ENCODE measurements at places on chromosomes 5 and 9.

- no peak for DNase-seq
Measured at GRCh38 chr9:136665111-136665703, 2.5 kb downstream of the EGFL7 start.

DNA sequence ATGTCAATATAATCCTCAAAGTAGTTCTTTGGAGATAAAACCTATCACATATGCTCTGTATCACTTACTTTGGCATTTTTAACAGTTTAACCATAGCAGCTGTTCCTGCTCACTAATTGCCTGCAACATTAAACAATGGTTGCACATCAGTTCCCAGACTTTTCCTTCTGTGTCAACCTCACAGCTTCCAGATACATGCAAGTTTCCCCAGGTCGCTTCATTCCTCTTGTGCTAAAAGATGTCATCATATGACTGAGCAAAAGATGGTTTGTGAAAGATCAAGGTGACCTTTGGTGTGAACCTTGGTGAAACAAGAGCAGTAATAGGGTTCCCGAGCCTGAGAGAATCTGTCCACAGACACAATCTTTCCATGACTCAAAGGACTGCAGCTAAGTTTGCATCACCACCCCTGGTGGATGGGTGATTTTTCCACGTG lies 500.4 kb upstream of the PAPPA start:
- DNase-seq, result no peak

GRCh38 chr5:154487541-154487940 lies 9.5 kb upstream of the HAND1 start:
- DNase-seq, result no peak

GRCh38 chr5:79200573-79201183 lies 35.3 kb upstream of the JMY start:
- DNase-seq, result no peak

DNA sequence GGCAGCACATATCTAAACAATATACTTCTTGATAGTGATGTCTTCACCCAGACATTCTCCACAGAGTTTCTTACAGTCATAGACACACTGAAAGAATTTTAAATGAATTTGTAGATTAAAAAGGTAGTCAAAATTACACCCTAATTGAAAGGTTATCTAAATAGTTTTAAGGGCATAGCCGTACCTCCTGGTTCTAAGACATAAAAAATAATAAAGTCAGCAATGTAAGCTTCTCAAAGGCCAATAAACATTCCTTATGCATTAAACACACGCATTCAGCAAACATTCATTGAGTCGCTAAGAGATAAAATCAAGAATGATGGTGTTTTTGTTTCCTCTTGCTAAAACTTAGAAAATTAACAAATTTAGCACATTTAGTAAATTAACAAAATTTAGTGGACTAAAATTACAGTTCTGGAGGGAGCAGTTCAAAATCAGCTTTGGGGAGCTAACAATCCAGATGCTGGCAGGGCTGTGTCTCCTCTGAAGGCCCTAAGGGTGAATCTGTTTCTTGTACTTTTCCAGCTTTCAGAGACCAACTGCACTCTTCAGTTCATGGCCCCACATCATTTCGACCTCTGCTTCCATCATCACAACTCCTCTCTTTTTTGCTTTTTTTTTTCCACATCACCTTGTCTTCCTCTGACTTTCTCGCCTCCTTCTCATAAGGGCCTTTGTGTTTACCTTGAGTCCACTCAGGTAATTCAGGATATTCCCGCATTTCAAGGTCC lies 516.5 kb downstream of the DNAH5 start:
- DNase-seq, result no peak

- DNase-seq, result no peak
Measured at GRCh38 chr9:99309141-99309939, 87.3 kb downstream of the SEC61B start.

DNA sequence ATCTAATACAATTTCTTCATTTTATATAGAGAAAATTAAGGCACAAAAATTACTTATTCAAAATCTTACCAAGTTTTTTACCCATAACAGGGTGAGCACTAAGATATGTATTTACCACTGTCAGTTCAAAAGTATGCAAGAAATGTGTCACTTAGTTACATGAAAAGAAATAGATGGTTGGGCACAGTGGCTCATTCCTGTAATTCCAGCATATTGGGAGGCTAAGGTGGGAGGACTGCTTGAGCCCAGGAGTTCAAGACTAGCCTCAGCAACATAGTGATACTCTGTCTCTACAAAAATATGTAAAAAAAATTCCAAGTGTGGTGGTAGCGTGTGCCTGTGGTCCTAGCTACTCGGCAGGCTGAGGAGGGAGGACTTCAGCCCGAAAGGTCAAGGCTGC lies 19.4 kb downstream of the YIPF5 start:
- DNase-seq, result no peak

DNA sequence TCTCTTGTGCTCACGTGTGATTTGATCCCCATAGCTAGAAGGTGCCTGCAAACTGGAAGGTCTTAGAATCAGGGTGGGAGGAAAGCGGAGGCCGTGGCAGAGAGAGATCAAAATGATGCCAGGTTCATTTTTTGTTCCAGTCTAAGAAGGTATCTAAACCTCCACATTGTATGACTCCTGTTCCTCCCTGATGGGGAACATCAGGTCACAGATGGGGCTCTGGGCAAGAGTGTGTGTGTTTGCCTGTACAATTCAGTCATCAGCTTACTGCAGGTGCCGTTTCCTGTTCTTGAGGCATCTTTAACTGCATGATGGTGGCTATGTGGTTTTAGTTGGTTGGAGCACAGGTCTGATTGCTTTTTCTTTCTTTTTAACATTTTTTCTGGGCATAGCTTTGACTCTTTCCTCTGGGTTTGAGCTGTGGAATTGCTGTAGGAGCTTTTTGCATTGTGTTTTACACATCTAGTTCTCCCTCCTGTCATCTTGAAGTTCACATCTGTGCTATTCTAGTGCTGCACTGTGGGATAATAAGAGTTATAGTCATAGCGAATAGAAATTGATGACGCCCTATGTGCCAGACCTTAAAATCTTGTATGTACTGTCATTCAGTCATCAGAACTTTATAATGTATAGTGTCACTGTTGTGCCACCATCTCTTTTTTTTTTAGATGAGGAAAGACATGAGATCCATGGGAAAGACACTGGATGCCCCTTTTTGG lies 30.8 kb downstream of the ARHGAP26 start:
- no peak for DNase-seq

DNA sequence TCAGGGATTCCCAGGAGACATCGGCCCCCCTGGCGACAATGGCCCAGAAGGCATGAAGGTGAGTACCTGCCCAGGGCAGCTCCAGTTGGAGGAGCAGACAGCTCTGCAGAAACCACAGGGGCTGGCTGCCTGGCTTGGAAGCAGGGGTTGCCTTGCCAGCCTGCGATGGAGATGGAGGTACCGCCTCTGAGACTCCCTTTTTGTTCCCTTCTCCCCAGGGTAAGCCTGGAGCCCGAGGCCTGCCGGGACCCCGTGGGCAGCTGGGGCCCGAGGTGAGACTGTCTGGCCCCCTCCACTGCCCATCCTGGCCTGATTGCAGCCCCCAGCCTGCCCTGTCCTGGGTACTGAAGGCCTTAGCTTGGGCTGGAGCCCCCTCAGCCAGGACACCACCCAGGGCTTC lies 82.7 kb upstream of the ORM1 start:
- no peak for DNase-seq

- DNase-seq, result no peak
Measured at GRCh38 chr5:149681252-149681651, 48.9 kb upstream of the PPARGC1B start.

GRCh38 chr5:4941957-4942830 lies 197.9 kb upstream of the ADAMTS16 start:
- no peak for DNase-seq

DNA sequence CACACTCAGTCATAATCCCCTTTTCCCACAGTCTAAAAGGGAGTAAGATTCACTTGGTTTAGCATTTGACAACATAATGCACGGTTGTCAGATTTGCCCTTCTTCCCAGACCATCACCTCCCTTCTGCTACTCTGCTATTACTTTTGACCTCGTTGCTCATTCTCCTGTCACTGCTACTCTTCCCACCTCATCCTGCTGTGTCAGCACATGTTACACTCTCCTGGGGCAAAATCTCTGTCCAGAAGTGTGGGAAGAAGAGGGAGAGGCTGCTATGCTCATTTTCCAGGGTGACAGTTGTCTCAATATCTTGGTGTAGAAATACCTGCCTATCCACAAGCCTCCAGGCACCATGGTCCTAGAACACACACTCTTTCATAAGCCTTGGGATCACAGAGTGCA lies 449.9 kb upstream of the PIK3R1 start:
- no peak for DNase-seq

DNA sequence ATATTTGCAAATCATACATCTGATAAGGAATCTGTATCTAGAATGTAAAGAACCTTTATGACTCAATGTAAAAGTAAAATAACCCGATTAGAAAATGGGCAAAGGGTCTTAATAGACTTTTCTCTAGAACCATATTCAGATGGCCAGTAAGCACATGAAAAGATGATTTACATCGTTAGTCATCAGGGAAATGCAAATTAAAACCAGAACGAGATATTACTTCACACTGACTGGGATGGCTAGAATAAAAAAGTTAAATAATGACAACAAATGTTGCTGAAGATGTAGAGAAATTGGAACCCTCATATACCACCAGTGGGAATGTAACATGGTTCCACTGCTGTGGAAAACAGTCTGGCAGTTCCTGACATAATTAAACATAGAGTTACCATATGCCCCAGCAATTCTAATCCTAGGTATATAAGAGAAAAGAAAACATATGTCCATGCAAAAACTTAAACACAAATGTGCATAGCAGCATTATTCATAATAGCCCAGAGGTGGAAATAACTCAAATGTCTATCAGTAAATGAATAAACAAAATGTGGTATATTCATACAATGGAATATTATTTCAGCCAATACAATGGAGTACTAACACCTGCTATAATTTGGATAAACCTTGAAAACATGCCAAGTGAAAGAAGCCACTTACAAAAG lies 100.4 kb upstream of the MAMDC2 start:
- DNase-seq, result no peak

DNA sequence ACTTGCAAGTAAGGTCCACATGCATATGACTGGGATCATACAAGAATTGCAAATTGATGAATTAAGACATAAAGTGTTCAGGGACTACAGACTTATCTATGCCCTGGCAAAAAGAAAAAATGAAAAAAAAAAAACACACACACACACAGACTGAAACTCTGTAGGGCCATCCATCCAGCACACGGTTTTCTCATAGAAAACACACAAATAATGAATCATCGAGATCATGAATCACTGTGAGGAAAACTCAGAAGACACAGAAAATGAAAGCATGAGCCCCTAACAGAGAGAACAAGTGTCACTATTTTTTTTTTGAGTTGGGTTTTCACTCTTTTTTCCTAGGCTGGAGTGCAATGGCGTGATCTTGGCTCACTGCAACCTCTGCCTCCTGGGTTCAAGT lies 185.2 kb downstream of the IRX2 start:
- no peak for DNase-seq

DNA sequence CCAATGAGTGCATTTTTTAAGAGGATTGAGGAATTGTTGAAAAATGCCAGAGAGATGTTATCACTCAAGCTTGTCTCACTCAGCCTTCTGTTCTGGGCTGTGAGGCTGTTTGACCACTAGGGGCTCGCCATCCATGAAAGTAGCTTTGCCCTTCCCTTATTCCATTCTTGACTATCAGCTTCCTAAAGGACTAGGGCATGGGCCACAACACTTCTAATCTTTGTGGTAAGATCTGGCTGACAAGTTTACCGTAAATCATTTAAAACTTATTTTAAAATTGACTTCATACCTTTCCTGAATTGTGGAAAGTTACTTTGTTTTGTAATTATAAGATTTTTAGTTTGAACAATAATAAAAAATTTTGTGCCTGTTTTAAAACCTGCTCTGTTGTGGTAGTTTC lies 49.5 kb downstream of the TJP2 start:
- no peak for DNase-seq

GRCh38 chr9:109619310-109619709 lies 121.2 kb upstream of the PTPN3 start:
- DNase-seq, result no peak

DNA sequence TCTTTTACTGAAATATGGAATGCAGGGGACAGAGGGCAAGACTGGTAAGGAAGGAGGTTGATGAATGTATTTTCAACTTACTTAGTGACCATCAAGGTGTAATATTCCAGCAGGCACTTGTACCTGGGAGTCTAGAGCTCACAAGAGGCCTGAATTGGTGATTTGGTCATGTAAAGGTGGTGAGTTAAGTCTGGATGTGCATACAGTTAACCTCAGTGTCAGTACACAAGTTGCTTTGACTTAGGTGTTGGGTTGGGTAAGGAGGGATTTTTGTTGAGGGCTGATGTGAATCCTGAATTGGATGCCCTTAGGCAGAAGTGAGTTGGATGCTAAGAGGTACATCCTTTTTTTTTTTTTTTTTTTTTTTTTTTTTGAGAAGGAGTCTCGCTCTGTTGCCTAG lies 7.4 kb downstream of the SREK1 start:
- no peak for DNase-seq

DNA sequence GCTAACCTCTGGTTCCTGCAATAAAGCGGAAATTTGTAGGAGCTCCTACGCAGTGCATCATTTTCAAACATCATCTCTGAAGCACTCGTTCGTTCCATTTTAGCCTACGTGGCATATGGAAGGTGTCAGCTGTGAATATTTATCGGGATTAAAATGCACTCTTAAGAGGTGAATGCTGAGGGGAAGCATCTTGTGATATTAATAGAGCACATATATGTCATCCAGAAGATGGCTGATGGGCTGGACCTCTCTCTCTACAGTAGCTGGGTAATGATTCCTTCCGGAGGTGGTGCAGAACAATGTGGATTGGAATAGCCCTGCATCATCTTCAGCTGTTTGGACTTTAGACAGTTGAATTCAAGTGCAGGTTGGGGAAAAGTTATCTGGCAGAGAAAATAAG lies 478.7 kb downstream of the DMAC1 start:
- no peak for DNase-seq

- DNase-seq, result no peak
Measured at GRCh38 chr9:128771094-128771721, 519 bp downstream of the ZER1 start.

DNA sequence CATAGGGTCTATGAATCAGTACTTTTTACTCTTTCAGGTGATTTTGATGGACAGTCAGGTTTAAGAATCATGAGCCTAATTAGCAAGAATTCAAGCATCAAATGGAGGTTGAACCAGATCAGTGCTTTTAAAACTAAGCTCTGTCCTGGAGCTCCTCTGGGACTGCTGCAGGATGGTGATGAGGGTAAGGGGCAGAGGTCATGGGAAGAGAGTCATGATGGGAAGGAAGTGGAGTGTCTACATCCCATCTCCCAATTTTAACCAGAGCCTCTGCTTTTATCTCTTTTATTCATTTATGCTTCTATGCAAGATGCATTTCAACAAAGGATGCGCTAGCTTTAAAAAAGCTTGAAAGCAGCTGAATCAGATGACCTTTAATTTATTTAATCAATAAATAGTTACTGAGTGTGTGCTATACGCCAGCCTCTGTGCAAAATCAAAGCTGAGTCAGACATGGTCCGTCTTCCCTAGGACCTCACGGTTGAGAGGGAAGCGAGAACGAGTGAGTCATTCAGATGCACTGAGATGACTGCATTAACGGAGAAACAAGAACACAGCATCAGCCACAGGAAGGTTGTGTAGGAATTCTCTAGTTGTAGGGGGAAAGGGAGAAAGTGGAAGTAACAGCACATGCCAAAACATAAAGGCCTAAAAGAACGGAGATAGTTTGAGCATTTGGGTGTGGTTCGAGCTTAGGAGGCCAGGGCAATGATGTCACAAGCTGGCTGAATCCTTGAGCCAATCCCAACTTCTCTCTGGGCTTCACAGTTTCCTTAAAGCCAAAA lies 441.6 kb upstream of the BRINP1 start:
- no peak for DNase-seq

GRCh38 chr5:173812811-173813550 lies 75.2 kb upstream of the CPEB4 start:
- no peak for DNase-seq
